ENCODE measurements at places on chromosomes 12 and 14.
A peak's percentile ranks its signal among the peaks of the same experiment; 100 is the strongest.

GRCh38 chr14:103313704-103314103 is 20.3 kb upstream of the EIF5 start:
- DNase-seq = no peak

- DNase-seq = no peak
Observed at GRCh38 chr12:28060871-28061270, 88.3 kb upstream of the PTHLH start.

- DNase-seq = no peak
Observed at GRCh38 chr12:41212625-41213024, 24.5 kb downstream of the PDZRN4 start.

DNA sequence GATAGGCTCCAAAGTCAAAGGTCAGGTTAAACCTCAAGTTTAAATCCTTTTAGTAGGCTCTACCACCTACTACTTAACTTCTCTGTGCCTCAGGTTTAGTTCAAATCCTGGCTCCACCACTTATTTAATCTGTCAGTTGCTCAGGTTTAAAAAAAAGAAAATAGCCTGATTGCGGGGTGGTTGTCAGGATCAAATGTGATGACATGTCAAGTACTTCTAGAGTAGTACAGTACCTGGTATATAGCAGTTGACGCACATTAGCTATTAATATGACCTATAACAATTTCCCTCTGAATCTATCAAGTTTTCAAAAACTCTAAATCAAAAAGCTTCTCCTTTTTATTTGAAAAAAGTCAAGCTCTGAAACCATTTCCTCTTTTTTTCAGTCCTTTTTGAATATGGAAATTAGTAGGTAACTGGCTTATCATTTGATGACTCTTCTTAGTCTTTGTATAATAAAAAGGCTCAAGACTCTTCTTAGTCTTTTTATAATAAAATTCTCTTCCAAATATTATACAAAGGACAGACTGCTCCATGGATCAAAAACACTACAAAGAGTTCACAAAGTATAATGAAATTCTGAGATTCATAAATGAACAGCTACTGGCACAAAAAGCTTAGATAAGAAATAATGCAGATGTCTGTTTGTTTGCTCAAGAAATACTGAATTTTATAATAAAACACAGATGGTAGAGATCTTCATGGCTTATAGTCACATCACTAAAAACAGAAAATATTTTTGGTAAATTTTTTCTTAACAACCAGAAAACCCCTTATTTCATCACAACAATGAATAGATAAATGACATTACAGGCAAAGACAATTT is 5.0 kb downstream of the OSBPL8 start:
- DNase-seq = no peak

GRCh38 chr14:24416254-24416931 is 13.1 kb downstream of the CBLN3 start:
- no peak for DNase-seq

DNA sequence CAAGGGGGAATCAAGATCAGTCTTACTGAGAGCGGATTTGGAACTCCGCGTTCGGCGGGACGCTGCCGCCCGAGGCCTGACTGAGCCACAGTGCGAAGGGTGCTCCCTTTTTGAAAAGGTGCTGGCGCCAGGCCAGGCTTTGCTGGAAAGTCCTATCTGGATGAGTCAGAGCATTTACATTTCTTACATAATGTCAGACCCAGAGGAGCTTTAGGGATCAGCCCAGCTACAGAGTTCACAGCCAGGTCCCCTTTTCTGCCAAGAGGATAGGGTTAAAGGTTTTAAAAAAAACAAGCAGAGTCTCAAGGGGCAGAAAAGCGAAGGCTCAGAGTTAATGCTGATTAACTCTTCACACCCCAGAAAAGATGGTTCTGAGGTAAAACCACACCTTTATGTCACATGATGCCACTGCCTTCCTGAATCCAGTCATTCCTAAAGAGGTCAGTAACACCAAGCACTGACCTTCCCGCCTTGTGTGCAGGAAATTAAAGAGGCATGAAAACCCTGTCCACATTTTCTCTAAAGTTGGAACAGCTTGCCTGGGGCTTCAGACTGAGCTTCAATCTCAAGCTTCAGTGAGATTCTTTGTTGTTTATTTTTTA is 11.7 kb upstream of the FBXL14 start:
- DNase-seq = peak; percentile 70
